ENCODE measurements at places on chromosomes 7 and 10. TPM values are rescaled to one million over a fixed set of nuclear protein-coding genes. Genes with fewer than 3 reads are reported as not detected.

LRIT1 gene
- polyA plus RNA-seq: not detected

- DNase-seq: no peak
These were observed 78.5 kb downstream of the C7orf25 start for GRCh38 chr7:42833411-42833810.

GRCh38 chr7:44114586-44115310 is 8.6 kb downstream of the POLD2 start:
- no peak for DNase-seq

DNA sequence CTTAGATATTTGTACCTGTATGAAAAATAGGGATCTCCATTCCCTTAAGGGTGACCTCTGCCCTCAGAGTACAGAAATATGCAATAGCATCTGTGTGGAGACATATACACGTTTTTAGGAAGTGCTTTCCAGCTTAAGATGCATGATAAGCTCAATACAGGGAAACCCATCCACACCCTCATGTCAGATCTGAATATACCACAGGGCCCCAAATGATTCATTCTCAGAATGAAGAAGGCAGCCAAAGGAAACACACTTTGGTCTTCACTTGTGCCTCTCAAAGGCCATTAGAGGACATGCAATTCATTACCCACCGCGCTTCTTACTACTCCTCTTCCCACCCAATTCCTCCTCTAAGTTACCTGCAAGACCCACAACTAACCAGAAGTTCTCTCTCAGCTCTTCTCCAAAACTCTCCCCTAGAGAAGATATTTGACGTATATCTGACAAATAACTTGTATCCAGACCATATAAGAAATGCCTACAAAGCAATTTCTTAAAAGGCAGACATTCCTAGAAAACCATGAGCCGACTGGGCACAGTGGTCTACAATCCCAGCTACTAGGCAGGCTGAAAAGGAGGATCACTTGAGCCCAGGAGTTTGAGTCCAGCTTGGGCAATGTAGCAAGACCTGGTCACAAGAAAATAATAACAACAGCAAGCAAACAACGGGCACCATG is 103.0 kb downstream of the OAT start:
- DNase-seq: no peak

DNA sequence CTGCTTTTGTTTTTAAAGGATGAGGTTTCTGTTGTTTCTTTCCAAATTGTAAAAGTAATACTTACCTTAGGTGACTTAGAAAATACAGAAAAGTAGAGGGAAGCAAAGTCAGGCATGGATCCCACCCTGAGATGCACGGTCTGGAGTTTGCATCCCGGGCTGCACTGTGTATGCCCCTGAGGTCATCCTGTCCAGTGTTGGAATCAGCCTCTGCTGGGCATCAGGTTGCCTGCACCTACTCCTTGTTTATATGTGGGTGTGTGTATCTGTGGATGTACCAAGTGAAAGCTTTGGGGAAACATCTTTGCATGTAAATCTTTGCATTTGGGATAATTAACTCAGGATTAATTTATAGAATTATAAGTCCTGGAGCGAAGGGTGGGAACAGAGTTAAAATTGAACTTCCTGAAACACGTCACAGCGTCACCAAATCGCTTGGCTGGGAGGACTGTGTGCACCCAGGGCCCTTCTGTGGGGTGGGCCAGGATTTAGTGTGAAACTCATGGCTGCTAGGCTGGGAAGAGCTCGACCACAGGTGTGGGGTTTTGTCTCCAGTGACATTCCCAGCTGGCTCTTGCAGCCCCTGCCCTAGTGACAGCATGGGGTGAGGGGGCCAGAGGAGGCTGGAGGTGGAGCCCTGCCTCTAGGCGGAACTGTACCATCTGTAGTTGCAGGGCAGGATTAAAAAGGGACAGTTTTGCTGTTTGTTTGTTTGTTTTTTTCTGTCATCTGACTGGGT is 27.9 kb downstream of the GTF2IRD1 start:
- DNase-seq: no peak

- DNase-seq: no peak
These were observed 3.7 kb downstream of the ABHD11 start for GRCh38 chr7:73734619-73735527.

GRCh38 chr10:113493195-113493594 is 59.7 kb upstream of the HABP2 start:
- DNase-seq: no peak
